Cortex of kidney (tissue), 1 donor: ENCODE measurements at places on chromosomes 7 and 10.

GRCh38 chr10:116542007-116542677 is 3.6 kb upstream of the PNLIP start:
- no peak for DNase-seq

- no peak for DNase-seq
These were observed 250.5 kb upstream of the MEOX2 start for GRCh38 chr7:15936991-15937390.

DNA sequence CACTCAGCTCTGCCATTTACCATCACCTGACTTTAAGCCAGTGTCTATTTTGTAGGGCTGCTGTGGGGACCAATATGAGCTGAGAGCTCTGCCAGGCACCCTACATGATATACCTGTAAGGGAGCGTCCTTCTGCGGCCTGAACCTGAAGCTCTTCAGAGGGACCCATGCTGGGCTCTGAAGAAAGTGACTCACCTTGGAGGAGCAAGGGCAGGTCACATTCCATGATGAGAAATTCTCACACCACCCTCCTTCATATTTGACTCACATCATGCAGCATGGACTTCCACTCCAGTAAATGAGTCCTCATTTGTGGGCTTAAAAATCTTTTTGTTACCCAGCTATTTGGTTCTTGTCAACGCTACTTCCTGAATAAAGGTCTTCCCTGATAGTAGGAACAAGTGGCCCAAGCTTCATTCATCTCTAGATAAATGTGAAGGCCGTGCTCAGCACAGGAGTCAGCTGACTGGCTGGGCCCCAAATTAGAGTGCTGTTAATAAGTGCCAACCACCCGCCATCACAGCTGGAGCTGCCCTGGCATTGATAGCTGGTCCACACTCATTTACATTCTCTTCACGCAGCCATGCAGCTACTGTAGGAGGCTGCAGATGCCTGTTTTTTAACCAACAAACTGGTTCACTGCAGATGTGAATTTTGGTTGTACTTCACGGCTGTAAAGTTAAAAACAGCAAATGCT is 78.4 kb downstream of the RNF216 start:
- DNase-seq = no peak

- no peak for DNase-seq
These were observed 145.7 kb downstream of the FGFR2 start for GRCh38 chr10:121452581-121452980.

DNA sequence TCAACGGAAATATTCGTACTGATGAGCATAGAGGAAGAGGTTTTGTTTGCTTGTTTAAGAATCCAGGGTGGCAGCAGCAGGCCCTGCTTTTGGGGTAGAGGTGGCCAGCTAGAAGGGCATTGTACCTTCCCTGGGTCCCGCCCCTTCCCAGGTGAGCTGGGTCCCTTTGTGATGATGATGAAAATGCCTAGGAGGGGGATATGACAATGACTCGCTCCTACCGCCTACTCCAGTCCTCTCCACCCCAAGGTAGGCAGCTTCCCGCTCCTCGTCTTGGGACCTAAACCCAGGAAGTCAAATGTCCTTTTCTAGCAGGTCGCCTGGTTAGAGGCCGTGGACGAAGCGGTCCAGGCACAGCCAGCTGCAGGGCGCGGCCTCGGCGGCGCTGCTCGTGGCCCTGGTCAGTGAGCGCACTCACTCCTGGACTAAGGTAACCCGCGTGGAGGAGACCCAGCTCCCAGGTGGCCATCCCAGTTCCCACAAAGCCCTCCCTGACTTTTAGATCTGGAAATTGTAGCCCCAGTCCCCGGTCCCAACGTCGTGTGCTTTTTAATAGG is 141.4 kb downstream of the LSMEM1 start:
- DNase-seq = no peak

DNA sequence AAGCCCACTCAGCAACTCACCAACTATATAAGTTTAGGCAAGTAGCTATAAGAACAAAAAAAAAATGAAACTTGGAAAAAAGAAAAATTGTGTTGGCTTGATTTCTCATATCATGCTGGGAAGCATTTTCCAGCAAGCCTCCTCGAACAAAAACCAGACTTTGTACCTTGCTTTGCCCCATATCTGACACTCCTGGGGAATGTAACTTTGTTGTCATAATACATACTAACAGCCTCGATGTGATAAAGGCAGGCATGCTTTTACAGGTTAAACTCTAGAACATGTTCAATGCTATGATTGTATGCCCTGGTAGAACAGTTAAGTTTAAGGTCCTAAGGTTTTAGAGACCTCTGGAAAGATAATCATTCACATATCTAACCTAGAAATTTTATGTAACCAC is 11.6 kb downstream of the CFAP43 start:
- no peak for DNase-seq

DNA sequence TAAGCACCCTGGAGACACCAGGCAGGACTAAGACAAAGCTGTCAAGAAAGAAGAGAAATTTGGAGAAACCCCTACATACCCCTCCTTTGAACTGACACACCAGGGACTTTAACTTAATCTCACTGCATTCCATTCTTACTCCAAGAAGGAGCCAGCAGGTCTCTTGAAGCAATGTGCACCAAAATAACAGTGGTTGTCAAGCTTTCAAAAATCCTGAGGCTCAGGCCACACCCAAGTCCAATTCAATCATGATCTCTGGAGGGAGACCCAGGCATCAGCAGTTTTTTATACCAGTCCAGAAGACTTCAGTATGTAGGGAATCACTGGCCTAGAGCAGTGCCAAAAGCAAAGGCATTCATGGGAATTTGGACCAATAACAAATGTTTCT is 6.8 kb downstream of the SLC25A13 start:
- DNase-seq = no peak

- no peak for DNase-seq
These were observed 287.1 kb upstream of the C7orf33 start for GRCh38 chr7:148303295-148304082.

DNA sequence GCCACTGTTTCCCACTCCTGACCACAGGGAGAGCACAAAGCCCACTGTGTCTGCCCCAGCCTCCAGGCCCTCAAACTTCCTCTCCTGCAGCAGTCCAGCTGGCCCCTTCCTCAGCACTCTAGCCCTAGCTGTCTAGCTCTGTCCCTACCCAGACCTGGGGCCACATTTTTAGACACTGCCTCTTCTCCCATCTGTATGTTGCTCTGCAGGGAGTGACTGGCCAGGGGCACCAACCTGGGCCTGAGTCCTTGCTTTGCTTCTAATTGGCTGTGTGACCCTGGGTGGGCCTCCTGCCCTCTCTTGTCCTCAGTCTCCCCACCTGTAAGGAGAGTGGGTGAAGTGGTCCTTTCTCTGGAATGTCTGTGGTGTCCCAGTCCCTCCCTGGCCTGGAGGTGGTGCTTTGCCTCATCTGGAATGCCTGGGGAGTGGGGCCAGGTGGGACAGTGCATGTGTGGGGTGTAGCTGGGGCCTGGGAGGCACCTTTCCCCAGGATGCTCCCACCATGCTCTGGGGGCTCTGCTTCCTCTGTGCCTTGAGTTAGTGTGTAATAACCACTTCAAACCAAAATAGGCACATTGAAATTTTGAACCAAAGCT is 25.1 kb downstream of the AQP1 start:
- DNase-seq = no peak

DNA sequence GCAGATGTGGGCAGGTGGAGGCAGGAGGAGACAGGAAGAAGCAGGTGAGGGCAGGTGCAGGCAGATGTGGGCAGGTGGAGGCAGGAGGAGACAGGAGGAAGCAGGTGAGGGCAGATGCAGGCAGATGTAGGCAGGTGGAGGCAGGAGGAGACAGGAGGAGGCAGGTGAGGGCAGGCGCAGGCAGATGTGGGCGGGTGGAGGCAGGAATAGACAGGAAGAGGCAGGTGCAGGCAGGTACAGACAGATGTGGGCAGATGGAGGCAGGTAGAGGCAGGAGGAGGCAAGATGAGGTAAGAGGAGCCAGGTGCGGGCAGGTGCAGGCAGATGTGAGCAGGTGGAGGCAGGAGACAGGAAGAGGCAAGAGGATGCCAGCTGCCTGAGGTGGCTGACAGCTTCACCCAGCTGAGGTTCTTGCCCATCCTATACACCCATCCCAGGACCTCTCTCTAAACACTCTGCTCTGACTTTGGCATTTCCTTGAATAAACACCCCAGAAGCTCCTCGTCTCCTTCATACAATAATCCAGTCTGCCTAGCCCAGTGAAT is 33.0 kb downstream of the PTPRE start:
- DNase-seq = no peak
